ENCODE measurements at places on chromosomes 4 and X. TPM values are rescaled to one million over a fixed set of nuclear protein-coding genes. Genes with fewer than 3 reads are reported as not detected.

PPP1R2C gene
- not detected for polyA plus RNA-seq

GRCh38 chr4:11423465-11423864, 5.2 kb downstream of the HS3ST1 start:
- DNase-seq = no peak

DNA sequence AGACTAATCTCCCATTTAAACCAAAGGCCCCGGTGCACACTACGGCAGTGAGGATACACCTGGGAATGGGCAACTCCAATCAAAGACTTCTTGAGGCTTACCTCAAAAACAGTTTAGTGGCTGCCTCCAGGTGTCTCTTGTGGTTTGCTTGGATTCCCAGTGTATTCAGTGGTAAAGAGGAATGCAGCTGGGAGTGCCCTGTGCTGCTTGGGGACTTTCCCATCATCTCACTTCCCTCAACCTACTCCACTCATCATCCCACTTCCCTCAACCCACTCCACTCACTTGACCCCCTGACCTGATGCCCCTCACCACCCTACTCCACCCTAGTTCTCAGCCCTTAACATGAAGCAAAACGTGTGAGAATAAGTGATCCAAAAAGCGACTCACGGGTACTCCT, 177.3 kb upstream of the ETNPPL start:
- no peak for DNase-seq

DNA sequence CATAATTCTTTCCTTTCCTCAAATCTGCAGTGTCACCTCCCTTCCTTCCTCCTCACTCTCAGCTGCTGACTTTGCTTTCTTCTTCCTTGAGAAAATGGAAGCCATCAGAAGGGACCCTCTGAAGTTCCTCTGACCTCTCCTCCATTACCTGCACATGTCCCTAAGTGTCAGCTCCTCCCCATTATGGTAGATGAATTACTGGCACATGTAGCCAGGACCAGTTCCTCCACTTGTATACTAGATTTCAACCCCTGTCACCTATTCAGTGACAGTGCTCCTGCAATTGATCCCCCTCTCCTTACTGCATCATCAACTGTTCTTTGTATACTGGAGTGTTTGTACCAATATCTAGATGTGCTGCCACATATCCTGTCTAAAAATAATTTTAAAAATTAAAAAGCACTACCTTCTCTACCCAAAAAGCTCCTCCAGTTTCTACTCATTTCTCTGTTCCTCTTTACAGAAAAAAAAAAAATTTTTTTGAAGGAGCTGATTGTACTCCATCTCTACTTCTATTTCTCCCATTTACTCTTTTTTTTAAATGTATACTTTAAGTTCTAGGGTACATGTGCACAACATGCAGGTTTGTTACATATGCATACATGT, 78.6 kb downstream of the CLCN5 start:
- no peak for DNase-seq

DNA sequence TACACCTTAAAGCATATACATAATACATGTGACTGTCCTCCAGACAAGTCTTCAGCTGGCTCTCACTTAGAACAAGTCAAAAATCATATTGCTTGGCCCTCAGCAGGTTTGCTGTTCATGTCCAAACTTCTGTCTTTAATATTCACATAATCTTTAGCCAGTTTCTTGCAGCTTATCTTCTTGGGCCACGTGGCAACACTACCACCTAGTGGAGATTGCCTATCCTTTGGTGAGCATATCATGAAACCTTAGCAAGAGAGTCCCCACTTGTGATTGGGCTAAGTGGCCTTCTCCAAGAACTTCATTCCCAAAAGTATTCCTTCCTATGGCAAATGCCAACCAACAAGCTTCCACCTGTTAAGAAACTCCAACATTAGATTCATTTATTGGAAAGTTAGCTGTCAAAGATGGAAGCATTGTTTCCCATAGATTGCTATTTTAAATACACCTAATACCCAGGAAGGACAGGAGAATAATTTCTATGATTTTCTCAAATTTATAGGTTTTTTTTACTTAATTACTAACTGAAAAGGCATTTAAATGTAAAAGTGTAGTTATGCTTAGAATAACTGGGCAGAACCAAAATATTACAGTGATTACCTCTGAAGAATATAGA, 231.9 kb upstream of the INTU start:
- DNase-seq = no peak

GRCh38 chr4:168651374-168651773, 154.5 kb downstream of the PALLD start:
- no peak for DNase-seq

DNA sequence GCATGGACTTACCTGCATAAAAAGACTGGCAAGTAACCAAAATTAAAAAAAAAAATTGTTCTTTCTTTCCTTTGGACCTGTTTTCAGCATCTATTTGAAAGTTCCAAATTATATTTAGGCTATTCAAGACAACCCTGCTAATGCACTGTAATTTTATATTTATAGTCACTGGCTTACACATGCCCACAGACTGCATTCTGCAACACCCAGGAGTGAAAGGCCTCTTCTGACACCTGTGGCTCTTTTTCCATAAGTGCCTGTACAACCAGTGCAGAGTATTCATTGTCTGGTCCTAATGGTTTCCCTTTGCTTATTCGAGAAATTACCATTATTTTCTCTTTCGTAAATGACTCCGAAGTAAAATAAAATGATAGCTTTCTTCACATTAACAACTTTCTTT, 143.3 kb downstream of the RNF150 start:
- DNase-seq = no peak

MAGED4B gene
- polyA plus RNA-seq = 93.9 TPM

MSL3 gene
- polyA plus RNA-seq = 36.5 TPM

All from left lung (tissue), 14 donors.